ENCODE measurements at places on chromosomes 4 and X.

GRCh38 chr4:109739547-109739946, 9.7 kb upstream of the PLA2G12A start:
- no peak for DNase-seq

DNA sequence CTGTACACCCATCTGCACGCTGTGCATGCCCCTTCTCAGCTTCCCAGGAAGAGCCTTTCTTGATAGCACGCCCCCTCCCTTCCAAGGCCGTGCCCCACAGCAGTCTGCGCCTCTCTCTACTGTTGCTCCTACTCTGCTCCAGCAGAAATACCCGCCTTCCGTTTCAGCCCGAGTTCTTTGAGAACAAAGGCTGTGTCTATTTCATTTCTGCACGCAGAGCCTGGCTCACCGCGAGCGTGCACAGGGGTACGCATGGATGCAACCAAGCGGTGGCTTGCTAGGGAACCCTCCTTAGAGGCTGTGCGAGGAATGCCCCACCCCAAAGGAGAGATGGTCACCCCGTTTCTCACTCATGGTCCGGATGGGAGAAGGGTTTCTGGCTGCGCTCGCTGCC, 485 bp downstream of the AADAT start:
- peak; percentile 26 for DNase-seq

- no peak for DNase-seq
These were observed 41.1 kb downstream of the PJA1 start for GRCh38 chrX:69124108-69124507.

DNA sequence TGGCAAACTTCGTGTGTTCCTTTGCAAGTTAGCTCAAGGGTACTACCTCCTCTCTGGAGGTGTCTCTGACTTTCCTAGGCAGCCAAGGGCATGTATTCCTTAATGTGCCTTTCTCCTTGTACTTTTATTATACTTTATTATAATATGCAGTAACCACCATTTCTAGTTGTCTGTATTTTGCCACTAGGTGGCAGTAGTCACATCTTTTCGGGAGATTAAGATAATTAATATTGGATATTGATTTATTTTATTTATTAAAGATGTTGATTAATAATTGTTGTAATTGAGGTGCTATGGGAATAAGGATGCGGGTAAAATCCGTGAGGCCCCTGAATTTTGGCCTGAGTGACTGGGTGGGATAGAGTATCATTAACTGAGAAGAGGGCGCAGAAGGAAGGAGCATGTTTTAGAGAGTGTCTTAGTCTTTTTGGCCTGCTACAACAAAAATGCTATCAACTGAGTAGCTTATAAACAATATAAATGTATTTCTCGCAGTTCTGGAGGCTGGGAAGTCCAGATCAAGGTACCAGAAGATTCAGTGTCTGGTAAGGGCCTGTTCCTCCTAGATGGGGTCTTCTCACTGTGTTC, 153.3 kb downstream of the TMEM164 start:
- peak; percentile 18 for DNase-seq

GRCh38 chr4:2962614-2963174, 512 bp downstream of the NOP14 start:
- DNase-seq, result no peak

GRCh38 chrX:153725039-153725831, 579 bp downstream of the ABCD1 start:
- DNase-seq, result no peak

- no peak for DNase-seq
These were observed 23.1 kb downstream of the FGFR3 start for GRCh38 chr4:1815997-1816860.

DNA sequence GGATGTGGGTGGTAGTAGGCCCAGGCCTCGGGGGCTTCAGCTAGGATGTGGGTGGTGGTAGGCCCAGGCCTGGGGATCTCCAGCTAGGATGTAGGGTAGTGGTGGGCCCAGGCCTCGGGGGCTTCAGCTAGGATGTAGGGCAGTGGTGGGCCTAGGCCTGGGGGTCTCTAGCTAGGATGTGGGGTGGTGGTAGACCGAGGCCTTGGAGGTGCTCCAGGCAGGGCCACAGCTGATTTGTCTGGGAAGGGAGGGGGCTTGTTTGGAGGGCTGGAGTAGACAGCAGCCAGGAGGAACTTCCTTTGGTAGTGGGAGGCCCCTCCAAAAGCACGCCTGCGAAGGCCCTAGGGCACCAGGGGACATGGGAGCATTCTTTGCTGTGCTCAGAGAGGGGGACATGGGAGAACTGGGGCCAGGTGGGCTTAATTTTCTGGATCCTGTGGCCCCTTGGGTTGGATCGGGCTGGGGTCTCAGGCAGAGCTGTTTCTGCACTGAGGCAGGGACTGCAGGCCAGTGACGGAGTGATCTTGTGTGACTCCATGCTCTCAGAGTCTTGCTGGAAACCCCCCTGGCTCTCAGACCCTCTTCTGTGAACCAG, 3.3 kb upstream of the SPON2 start:
- DNase-seq, result no peak

GRCh38 chr4:161650812-161651211, 513.0 kb downstream of the FSTL5 start:
- peak; percentile 3 for DNase-seq

DNA sequence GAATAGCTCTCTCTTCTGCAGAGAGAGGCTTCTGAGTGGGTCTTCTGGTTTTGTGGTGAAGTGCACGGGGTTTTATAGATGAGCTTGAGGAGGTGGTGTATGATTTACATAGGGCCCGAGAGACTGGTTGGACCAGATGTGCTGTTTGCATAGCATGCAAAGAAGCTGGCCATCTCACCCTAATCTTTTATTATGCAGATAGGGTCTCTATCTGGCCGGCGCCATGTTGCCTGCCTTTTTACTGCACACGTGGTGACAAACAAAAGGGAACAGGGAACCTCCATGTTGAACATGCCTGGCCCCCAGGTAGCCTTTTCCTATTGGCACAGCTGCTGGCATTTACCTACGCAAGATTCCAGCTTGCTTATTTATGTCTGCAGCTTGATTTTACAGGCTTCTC, 473.3 kb upstream of the FAM47C start:
- no peak for DNase-seq

- no peak for DNase-seq
These were observed 50.0 kb downstream of the CLCN5 start for GRCh38 chrX:49972328-49972860.

- peak; percentile 57 for DNase-seq
These were observed 9.1 kb downstream of the HTRA3 start for GRCh38 chr4:8278421-8279287.

- no peak for DNase-seq
These were observed 14.2 kb upstream of the CCDC149 start for GRCh38 chr4:24927049-24927448.

- no peak for DNase-seq
These were observed 147.7 kb upstream of the TBL1X start for GRCh38 chrX:9317176-9317575.

DNA sequence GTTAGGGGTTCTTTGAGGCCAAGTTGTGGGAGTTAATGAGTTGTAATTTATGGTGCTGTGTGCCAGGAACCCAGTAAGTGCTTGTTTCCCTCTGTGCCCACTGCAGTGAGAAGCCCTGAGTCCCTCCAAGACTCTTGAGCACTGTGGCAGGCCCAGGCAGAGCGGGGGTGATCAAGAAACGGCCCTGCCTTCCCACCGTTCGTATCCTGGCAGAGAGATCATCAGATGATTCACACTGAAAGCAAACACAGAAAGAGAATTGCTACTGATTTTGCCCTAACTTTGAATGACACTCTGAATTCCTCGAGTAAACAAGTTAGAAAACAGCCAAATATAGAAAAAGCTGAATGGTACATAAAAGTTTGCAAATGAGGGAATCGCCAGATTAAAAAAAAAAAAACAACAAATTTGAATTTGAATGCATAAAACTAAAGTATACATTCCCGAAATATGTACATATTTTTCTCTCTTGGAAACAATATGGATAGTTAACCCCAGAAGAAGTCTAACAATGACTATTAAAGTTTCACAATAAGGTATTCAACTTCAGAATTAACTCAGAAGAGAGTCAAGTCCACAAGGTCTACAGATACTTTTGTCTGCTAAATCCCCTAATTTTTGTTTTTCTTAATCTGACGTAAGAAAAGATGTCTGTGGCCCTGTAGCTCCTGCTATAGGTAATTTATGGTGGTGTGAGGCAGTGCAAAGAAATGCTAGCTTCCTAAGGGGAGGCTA, 71.8 kb downstream of the AFAP1 start:
- no peak for DNase-seq

DNA sequence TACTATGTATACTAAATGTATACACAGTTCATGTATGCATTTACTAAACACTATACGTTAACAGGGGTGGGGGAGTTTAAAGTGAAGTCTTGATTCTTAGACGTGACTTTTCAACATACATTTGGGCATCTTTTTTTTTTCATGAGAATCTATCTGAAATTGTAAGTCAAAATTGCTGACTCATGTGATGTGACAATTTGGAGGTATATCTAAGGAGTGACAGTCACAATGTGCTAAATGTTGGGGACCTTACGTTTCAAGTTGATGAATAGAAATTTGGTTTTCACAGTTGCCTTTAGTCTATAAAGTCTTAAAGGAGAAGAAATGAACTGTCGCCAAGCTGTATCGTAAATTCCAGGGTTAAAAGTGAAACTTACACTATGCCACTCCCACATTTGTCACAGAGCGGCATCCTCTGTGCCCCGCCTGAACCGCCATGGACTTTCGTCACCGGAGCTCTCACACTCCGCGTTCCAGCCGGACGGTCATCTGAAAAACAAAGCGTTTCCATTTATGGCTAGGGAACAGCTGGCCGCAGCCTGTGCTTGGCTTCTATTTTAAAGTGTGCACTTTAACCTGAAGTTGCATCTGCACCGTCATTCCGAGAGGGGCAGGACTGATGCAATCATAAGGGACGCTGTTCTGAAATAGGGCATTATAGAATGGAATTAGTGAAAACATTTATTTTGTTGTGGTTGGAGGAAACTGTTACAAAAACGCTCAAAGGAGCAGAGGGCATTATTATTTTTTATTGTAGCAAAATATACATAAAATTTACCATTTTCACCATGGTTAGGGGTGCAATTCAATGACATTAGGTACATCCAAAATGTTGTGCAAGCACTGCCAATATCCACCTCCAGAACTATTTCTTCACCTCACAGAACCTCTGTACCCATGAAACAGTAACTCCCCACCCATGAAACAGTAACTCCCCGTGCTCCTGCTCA, 30.9 kb downstream of the PDLIM3 start:
- DNase-seq, result no peak

GRCh38 chrX:40146262-40147125, 48.7 kb upstream of the BCOR start:
- DNase-seq, result peak; percentile 18

- no peak for DNase-seq
These were observed 33.0 kb upstream of the TMEM131L start for GRCh38 chr4:153432965-153433753.

DNA sequence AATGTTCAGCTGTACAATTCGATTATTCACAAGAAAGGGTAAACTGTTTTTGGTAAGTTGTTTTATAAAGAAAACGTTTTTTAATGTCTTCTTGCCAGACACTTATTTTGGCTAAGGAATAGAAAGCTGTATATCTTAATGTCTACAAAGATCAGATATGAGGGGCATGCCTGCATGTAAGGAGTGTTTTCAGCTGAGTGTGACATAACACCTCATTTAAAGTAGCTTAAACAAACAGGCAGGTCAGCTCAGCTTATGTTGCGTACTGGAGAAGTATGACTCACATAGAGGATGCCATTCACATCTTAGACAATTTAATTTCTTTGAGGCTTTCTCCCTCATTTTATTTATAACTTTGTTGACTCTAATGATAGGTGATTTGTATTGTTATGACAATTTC, 30.4 kb downstream of the LAMTOR3 start:
- DNase-seq, result no peak

GRCh38 chr4:94590493-94590892, 138.8 kb downstream of the PDLIM5 start:
- DNase-seq, result no peak

GRCh38 chr4:7793186-7793585, 146.5 kb downstream of the AFAP1 start:
- DNase-seq, result no peak

DNA sequence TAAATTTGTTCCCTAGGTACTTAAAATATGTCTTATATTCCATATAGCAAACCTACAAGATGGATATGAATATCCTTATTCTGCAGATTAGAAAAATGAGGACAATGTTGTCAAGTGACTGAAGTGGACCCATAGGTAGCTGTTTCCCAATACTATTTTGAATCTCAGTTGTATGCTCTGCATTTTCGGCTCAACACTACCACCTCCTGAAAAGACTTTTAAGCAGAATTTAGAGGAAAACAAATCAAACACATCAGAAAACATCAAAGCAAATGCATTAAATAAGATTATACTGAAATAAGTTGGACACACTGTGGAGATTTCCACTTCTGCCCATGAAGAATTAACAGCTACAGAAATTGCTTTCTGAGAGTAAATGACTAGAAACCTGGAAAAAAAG, 488.7 kb downstream of the TRIML1 start:
- DNase-seq, result no peak

DNA sequence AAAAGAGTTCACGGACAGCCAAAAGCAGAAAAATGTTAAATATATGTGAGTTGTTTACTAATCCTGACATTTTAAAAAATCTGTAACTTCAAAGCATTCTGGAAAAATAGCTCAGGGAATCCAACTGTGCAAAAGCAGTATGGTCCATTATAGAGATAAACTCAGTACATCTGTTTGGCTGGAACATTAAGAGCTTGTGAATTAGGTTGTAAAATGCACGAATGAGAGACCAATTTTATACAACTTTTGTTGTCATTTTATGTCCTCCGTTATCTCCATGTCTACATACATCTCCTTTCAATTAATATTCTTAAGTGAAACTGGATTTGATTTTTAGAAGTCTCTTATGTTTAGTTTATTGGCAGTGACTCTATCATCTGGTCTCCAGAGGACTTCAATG, 367.0 kb upstream of the ATOH1 start:
- DNase-seq, result peak; percentile 74
